Stimulated activated CD8-positive, alpha-beta memory T cell treated with anti-CD3 and anti-CD28 coated beads, Interleukin-7, amount 100 ng/mL, for 24 hours (primary cell): ENCODE measurements at places on chromosomes 4 and X.

DNA sequence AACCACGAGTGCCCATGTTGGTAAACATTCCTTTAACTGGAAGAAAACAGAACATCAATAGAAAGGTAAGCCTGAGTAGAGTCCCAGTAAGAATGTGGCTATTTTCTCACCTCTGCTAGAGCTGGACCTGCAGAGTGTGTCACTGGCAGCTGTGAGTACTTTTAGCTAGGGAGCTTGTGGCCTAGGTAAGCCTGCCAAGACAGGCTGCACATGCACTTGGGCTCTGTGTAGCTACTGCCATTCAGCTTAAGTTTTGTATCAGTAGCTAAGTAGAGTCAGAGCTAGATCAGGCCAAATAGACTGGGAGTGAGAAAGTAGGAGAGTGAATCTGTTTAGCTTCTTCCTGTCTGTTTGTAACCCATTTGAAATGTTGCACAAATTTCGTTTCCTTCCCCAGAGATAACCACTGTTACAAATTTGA lies 35.3 kb downstream of the RBPJ start:
- DNase-seq, result no peak

- no peak for DNase-seq
Measured at GRCh38 chrX:153935326-153935851, 552 bp upstream of the NAA10 start.

- DNase-seq, result no peak
Measured at GRCh38 chr4:99435154-99435553, at the start of gene ADH7. TSS of gene ADH7 (minus strand) at chr4:99435342. CDS start at chr4:99435233, 109 bp downstream.

GRCh38 chrX:129956765-129957164 lies 25.7 kb upstream of the BCORL1 start:
- no peak for DNase-seq

GRCh38 chr4:123578276-123579029 lies 181.9 kb downstream of the SPRY1 start:
- DNase-seq, result no peak

GRCh38 chr4:163063891-163064290 lies 102.8 kb downstream of the NAF1 start:
- DNase-seq, result no peak

- no peak for DNase-seq
Measured at GRCh38 chr4:102474736-102475504, 26.2 kb upstream of the NFKB1 start.

DNA sequence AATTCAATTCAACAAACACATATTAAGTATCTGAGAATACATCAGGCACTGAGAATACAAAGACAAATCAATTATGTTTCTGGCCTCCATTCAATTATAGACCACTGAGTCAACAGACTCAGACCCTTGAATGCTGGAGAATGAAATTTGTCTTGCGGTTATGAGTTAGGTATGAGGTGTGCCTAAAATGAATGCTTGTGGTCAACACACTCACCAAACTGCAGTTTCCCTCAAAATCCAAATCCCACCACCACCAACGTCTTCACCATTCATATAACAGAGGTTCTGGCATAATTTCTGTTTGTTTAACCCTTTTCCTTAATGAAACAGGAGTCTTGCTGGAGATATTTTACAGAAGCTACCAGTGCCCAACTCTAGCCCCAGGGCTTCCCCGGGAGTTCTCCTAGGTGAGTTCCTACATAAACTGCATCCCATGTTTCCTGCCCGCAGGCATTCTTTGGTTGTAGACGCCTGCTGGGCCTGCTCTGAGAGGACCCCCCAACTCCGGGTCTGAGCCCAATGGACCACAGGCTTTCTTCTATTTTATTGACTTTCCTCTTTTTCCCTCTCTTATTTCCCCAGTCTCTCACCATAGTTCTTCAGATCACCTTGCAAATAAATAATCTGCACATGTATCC lies 119.2 kb downstream of the DDX53 start:
- DNase-seq, result no peak

- DNase-seq, result no peak
Measured at GRCh38 chr4:146059151-146059550, 116.4 kb upstream of the LSM6 start.

DNA sequence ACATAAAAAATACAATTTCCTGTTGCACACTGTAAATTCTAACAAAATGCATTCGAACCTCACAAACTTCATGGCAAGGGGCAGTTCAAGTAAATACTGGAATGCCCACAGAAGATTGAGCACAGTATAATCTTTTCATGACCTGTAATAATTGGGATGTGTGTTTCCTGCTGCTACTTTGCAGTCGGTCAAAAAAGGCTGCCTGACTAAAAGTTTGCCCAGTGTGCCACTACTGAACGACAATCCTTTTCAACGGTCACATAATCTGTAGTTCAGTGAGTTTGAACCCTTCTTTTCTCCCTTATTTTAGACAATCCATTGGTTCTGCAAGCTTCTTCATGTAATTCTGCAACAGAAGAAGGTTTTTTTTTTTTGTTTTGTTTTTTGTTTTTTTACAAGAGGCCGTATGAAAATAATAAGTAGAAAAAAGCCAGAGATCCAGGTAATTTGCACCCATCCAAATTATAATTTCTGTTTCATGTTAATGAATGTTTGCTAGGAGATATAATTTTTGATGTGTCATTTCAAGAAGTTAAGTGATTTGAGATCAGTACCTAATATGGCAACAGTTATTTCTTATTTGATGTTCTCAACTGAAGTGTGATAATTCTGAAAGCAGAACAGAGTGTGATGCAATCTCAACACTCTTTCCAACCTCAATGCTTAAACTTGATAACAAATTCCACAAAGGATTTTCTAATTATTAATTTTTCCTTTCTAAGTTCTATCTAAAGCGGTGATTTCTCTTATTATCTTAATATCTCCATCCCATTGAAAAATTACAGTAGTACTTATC lies 237.6 kb downstream of the FSTL5 start:
- DNase-seq, result no peak

- no peak for DNase-seq
Measured at GRCh38 chr4:48065587-48066052, 49.0 kb downstream of the NIPAL1 start.

DNA sequence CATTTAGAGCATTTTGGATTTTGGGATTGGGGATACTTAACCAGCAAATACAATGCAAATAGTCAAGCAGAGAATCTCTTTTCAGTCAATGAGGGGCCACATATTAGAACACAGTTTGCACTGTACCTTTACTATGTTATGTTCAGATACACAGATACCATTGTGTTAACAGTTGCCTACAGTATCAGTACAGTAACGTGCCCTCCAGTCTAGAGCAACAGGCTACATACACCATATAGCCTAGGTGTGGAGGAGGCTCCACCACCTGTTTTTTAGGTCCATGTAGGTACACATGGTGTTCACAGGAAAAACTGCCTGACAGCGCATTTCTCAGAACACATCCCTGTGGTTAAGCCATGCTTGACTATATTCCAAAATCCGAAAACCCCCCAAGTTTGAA lies 9.1 kb downstream of the GRPEL1 start:
- no peak for DNase-seq

GRCh38 chr4:128924951-128925350 lies 115.5 kb downstream of the JADE1 start:
- DNase-seq, result no peak

- DNase-seq, result no peak
Measured at GRCh38 chr4:142696334-142697122, 149.6 kb downstream of the INPP4B start.

GRCh38 chr4:179766938-179767337 lies 2324.7 kb upstream of the AGA start:
- DNase-seq, result no peak

- DNase-seq, result no peak
Measured at GRCh38 chr4:155450676-155451075, 73.9 kb upstream of the MAP9 start.

DNA sequence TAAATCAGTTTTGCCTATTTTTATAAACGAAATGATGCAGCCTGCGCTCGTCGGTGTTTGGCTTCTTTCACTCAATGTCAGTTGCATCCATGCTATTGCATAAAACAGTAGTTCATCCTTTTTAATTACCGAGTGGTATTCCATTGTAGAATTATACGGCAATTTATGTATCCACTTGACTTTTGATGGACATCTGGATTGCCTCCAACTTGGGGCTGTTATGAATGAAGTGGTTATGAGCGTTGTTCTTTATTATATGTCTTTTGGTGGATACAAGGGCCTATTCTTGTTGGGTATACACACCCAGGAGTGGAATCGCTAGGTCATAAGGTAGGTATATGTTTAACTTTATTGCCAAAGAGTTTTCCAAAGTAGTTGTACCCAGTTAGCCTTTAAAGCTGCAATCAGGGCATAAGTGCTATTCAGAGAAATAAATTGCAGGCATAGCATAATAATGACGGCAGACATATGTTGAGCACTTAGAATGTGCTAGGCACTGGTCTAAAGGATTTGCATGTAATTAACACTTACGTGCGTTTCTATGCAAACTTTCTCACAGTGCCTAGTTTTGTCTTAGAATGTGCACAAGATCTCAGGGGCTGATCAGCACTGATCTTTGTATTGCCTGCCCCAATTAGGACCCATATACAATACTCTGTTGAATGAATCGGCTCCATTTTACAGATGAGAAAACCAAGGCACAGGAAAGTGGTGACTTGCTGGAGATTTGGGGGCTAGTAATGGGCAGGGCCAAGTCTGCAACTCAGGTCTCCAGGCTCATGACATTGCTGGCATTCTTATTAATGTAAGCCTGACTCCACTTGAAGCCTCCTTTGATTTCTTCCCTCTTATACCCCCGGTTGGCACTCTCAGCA lies 407.0 kb downstream of the BCOR start:
- no peak for DNase-seq

- DNase-seq, result no peak
Measured at GRCh38 chr4:136755531-136755916, 776.8 kb downstream of the PCDH18 start.

DNA sequence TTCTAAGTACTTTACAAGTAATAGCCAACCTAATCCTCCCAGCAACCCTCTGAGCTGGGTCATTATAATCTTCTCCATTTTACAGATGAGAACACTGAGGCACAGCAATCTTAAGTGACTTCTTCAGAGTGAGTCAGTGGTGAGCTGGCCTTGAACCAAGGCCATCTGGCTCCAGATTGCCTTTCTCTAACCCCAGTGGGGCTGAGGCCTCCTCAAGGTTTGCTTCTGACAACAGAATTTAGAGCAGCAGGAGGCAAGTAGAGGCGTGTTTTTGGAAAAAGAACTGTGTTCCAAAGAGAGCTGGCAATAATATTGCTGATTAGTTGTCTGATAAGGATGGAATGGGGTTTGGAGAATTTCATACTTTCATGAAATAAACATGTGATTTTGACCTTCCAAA lies 41.2 kb downstream of the PIR start:
- DNase-seq, result no peak

DNA sequence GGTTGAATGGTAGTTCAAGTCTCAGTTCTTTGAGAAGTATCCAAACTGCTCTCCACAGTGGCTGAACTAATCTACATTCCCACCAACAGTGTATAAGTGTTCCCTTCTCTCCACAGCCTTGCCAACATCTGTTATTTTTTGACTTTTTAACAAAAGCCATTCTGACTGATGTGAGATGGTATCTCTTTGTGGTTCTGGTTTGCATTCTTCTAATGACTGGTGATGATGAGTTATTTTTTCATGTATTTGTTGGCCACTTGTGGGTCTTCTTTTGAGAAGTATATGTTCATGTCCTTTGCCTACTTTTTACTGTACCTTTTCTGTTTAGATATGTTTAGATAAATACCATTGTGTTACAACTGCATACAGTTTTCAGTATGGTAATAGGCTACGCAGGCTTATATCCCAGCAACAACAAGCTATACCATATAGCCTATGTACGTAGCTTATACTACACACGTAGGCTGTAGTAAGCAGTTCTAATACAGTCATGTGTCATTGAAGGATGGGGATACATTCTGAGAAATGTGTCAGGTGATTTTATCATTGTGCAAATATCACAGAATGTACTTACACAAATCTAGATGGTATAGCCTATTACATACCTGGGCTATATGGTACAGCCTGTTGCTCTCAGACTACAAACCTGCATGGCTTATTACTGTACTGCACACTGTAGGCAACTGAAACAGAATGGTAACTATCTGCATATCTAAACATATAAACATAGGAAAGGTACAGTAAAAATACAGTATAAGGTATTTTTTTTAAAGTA lies 28.1 kb downstream of the KLHL8 start:
- no peak for DNase-seq
